ENCODE measurements at places on chromosomes 13 and 19.

- DNase-seq = no peak
These were observed 12.5 kb upstream of the MAP3K10 start for GRCh38 chr19:40178756-40179155.

DNA sequence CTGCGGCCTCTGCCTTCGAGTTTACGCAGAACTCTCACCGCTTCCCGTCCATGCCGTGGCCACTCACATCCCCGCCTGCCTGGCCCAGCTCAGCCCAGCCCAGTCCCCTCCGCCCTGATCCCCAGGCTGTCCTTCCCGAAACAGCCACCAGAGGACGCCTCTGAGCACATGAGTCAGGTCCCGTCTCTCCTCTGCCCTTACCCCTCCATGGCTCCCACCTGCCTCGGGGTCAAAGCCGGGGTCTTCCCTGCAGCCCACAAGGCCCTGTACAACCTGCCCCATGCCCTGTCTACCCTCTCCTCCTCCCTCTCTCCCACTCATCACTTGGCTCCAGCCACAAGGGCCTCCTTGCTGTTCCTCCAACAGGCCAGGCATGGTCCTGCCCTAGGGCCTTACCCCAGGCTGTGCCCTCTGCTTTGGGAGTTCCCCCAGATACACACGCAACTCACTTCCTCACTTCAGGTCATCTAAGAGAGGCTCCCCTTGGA is 8.1 kb upstream of the SEMA6B start:
- peak; percentile 32 for DNase-seq

GRCh38 chr19:52274191-52274590 is 4.8 kb downstream of the ZNF766 start:
- no peak for DNase-seq

DNA sequence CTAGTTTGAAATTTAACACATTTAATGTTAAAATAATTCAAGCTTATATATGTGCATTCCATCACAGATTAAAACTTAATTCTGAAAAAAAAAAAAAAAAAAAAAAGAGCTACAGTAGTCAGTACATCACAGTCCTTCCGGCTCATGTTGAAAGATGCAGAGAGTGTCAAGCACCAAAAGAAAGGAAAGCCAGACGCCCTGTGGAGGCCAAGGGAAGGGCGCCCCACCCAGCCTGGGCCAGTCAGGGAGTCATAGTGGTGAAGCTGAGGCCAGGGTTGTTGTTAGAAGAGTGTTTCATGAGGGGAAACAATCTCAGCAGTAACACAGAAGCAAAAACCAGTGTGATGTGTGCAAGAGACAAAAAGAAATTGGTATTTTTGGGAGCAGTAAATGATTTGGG is 375.3 kb downstream of the MTUS2 start:
- DNase-seq = no peak

- DNase-seq = no peak
These were observed 12.7 kb upstream of the SERPINE3 start for GRCh38 chr13:51326777-51327176.

DNA sequence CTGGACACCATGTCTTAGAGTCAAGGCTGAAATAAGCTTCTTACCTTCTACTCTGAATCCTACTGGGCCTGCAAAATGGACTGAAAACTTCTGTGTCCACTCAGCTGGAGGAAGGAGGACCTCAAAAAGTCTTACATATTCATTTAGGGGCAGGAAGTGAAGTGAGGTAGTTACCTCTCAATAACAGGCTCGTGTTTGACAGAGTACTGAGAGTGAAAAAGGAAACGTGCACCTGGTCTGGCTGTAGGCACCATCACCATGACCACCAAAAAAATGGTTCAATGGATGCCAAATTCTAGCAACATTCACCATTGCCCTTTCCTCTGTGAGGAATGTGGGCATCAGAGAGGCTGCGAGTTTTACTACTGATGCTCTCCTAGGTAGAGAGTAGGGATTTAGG is 176.2 kb downstream of the RFC3 start:
- DNase-seq = no peak

DNA sequence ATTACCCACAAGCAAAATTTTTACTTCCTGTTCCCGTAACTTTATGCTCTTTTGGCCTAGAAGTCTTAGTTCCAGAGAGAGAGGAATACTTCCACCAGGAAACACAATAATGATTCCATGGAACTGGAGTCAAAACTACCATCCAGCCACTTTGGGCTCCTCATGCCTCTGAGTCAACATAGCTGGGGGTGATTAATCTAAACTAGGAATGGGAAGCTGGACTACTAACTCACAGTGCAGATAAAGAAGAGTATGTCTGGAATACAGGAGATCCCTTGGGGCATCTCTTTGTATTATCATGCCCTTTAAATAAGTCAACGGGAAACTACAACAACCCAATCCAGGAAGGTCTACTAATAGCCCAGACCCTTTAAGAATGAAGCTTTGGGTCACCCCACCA is 8.9 kb upstream of the ELF1 start:
- no peak for DNase-seq

DNA sequence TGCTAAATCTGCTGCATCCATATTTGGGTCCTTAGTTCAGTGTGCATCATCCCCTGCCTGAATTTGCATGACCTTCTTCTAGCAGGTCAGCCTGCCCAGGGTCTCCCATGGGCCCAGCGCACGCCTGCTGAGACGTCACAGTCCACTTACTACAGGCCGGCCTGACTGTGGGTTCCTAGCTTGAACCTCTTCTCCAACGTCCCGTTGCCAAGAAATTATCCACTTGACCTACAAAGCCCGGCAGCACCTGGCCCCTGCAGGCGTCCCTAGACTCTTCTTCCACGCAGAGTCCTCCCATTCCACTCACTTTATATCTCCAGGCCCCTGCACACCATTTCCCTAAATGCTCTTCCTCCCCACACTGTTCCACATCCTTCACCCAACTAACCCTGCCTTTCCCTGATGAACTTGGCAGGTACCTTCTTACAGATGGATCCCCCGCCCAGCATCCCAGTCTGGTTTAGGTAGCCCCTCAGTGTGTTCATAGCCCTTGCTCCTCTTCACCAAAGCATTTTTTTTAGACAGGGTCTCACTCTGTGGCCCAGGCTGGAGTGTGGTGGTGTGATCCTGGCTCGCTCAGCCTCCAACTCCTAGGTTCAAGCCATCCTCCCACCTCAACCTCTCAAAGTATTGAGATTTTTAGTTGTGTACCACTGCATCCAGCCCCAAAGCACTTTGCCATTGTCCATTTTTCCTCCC is 155.0 kb upstream of the SOX1 start:
- DNase-seq = no peak

GRCh38 chr13:35260316-35260715 is 216.2 kb downstream of the MAB21L1 start:
- no peak for DNase-seq

DNA sequence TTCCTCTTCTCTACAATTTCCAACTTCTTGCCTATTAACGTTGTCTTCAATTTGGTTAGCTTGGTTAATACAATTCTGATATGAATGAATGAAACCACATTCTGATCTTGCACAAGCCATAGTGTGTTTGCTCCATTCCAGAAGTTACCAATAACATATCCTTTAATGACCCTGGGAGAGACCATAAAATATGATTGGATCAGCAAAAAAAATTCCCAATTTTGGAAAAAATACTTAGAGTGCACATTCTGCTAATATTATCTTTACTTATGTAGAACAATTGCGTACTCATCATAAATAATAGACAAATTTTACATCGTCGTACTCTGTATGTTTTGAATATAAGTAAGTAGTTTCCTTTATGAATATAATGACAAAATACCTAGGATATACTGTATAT is 117.2 kb downstream of the SLITRK5 start:
- no peak for DNase-seq

Measured in activated gamma-delta T cell treated with anti-CD3 and anti-CD28 coated beads, Interleukin-2, amount 50 U/mL, for 16 hours (primary cell).